ENCODE measurements at places on chromosomes 2 and 18. TPM values are rescaled to one million over a fixed set of nuclear protein-coding genes. Genes with fewer than 3 reads are reported as not detected.

The NEU2 gene
- total RNA-seq, result not detected

The REG3A gene
- not detected for total RNA-seq

The CCDC148 gene
- total RNA-seq, result 0.34 TPM

The SLC38A11 gene
- total RNA-seq, result 0.07 TPM

The ACOXL gene
- total RNA-seq, result not detected
